ENCODE measurements at places on chromosomes 13 and 19.

DNA sequence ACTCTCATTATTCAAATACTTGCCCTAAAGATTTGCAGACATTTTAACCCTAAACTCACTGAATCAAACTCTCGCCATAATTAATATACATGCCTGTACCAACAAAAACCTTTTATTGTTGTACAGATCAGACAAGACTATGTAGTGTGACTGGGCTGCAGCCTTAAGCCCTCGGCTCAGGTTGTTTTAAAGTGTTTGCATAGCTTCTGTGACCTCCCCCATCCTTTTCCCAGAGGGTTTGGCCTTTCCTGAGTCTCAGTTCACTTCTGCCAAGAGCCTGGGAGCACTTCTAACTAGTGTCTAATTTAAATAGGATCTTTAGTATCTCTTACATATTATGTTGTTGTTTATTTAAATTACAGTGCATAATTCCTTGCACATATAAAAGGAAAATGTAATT, 158.2 kb downstream of the HS6ST3 start:
- no peak for DNase-seq

DNA sequence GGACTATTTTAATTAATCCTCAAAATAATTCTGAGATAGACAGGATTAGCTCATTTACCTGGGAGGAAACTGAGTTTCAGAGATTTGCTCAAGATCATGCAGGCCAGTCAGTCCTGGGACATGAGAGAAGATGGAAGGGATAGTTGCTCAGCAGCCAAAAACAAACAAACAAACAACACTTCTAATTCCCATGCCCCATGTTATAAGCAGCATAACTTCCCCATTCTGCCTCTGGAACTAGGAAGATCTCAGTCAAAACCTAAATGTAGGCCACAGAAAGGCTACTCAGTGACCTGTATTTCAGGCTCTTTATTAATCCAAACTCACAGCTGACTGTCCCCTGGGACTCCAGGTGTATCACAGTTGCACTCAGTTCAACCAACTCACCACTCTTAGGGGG, 489.2 kb upstream of the NBEA start:
- no peak for DNase-seq

DNA sequence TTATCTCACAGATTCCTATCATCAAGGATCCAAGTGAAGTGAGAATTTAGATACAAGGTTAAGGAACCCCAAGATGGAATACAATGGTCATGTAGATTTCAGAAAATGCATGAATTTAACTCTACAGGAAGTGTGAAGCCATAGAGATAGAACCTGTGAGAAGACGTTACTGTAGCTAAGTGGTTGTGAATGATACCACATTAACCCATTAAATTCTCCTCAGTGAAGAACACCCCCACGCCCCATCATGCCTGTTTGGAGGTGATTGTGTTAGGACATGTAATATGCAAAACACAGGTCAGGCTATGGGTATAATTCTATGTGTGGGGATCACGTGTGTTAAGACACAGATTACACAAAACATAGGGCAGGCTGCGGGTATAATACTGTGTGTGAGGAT, 1166.7 kb downstream of the EFNB2 start:
- no peak for DNase-seq

DNA sequence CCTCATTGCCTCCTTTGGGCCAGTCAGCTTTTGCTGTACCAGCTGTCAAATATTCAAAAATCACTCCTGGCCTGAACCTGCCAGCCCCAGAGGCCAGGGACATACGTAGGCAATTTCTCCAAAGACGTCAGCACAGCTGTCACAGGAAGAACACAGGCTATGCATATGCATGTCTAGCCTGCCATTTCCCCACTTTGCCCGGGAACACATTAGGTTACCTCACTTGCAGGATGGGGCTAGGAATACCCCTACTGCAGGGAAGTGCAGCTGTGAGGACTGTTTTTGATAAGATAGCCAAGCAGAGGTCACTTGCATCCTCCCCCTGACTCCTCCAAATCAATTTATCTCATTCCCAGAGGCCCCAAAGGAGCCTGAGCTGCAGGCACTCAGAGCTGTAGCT, 2.8 kb downstream of the ZNF667 start:
- DNase-seq: no peak

DNA sequence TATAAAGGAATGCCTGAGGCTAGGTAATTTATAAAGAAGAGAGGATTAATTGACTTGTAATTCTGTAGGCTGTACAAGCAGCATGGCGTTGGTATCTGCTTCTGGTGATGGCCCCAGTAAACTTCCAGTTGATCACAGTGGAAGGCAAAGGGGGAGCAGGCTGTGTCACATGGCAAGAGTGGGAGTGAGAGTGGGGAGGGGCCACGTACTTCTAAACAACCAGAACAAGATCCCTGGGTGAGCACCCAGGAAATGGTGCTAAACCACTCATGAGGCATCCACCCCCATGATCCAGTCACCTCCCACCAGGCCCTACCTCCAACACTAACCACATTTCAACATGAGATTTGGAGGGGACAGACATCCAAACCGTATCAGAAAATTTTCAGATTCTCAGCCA, 3.0 kb upstream of the RNF113B start:
- DNase-seq: no peak

- DNase-seq: peak; percentile 81
Measured at GRCh38 chr19:55206664-55207500, 2.4 kb downstream of the PTPRH start.

DNA sequence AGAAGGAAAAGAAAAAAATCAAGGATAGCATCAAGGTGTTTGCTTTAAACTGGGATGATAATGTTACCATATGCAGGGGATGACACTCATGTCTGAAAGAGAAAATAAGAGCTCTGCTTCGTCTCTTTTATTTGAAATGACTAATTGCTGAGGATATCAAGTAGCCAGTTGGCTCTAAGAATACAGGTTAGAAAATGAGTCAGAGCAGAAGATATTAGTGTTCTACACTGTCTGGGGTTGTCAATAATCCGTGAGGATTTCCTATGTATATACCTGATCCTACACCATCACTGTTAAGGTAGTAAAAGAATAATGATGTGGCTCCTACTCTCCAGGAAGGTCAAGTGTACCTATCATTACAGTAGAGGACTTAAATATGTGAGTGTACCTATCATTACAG, 562.5 kb downstream of the GPC6 start:
- DNase-seq: peak; percentile 15

DNA sequence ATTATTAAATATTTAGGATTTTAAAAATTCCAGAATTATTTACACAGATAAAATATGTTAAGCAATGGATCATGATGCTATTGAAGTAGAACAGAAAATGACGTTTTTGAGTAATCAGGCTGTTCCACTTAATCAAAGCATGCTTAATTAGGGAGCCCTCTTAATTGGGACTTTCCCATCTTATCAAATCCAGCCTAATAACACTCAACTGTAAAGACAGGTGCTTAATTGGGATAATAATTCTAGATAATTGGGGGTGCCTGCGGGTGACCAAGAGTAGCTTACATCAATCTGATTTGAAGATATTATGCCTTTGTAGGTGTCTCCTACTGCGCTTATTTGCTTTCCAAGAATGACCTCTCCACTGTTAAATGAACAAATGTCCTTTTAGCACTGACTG, 742.2 kb upstream of the SLITRK6 start:
- DNase-seq: no peak

DNA sequence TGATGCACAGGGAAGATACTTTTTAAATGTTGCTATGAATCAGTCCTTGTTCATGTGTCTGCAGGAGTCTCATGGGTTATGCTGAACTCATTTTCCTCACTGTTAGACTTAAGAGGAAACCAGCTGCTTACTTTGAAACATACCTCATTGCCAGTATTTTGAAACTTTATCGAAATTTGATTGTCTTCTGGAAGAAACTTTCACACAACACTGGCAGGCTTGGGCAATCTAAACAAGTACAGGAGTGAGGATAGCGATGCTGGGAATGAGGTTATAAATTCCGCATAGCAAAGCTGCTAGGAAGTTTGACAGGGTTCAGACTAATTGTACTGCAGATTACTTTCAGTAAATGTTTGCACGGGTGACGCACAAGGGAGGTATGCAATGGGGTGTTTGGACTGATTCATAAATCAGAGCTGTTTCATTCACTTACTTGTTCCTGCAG, 245.7 kb downstream of the DNAJC15 start:
- peak; percentile 91 for DNase-seq

GRCh38 chr13:30690282-30691188, 44.8 kb upstream of the ALOX5AP start:
- DNase-seq: peak; percentile 97

DNA sequence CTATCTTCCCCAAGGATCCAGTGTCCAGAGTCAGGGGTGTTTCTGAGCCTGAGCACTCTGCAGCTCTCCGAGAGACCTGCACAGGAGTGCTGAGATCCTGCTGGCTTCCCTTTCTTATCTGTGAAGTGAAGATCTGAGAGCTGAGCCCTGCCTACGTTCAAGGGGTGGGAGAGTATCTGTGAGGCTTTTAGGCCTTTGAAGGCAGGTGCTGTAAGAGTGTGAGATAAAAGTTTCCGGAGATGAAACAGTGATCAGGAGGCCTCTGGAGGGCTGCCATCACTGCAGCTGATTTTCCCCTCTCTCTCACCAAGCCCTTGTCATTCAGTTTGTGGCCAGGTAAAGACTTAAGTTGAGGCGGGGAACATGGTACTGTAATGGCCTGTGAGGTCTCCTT, 83.1 kb downstream of the AKAP11 start:
- DNase-seq: no peak

- peak; percentile 85 for DNase-seq
Measured at GRCh38 chr19:47156861-47157430, 26.3 kb downstream of the SAE1 start.

DNA sequence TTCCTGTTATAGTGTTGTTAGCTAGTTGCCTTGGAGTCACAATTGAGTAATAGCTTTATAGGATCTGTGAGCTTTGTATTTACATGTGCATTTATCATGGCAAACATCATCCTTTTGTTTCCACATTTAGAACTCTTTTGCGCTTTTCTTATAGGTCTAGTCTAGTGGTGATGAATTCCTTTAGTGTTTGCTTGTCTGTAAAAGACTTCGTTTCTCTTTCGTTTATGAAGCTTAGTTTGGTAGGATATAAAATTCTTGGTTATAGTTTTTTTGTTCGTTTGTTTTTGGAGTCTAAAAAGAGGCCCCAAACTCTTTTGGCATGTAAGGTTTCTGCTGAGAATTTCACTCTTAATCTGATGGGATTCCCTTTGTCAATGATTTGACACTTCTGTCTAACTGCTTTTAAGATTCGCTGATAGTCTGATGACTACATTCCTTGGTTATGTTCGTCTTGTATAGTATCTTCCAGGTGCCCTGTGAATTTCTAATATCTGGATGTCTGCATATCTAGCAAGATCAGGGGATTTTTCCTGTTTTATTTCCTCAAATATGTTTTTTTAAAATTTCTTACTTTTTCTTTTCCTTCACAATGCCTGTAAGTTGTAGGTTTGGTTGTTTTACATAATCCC, 20.2 kb downstream of the DNAJC3 start:
- no peak for DNase-seq
